ENCODE measurements at places on chromosomes 12 and 14.
A peak's percentile ranks its signal among the peaks of the same experiment; 100 is the strongest.

DNA sequence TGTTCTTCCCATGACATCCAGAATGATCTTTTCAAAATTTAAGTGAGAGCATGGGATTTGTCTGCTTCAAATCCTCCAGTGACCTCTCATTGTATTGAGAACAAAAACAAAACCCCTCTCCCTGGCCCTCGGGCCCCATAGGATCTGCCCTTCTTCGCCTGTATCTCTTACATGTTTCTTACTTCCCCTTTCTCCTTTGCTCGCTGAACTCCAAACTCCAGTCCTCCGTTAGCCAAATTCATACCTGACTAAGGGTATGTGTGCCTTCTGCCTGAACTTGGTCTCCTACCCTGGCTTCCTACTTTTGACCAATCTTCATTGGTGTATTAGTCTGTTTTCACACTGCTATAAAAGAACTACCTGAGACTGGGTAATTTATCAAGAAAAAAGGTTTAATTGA, 13.2 kb upstream of the TSPAN11 start:
- DNase-seq, result no peak

DNA sequence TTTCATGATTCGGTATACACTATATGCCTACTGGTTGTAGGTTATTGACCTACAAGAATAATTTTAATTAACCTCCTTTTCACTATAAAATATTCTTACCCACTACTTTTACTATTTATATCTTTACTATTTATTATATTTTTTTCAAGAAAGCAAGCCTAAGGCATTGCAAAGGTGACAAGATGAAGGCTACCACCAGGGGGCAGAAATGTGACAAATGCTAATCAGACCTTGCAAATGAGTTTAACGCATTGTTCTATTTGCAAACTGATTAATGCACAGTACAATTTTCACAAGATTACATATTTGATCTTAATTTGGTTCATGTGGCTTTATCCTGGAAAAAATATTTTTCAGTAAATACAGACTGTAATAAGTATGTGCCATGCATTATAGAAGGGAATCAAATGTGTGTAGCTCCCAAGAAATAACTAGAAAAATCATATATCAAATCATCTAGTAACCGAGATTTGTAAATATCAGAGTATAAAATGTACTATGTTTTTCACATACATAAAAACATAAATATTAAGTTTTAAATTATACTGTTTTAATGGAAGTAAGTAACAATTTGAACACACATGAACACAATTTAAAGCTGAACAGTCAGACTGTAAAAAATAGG, 107.0 kb downstream of the ADAMTS20 start:
- peak; percentile 52 for DNase-seq

- peak; percentile 67 for DNase-seq
Measured at GRCh38 chr14:100654814-100655740, 67.9 kb upstream of the BEGAIN start.

DNA sequence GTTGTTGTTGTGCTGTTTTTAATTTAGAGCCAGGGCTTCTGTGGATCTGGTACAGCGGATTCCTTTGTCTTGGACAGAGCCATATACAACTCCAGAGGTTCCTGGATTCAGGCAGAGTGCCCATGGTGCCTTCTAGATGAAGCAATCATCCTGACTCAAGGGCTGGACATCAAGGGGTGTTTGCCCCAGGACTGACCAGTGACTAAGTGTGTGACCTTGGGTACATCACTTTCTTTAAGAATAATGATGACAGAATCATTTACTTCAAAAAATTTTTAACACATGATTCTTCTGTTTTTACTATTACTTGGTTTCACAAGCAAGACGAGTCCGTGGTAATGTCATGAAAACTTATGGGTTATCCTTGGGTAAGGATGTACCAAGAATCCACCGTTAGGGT, 397.3 kb downstream of the ZFP36L1 start:
- DNase-seq, result no peak

DNA sequence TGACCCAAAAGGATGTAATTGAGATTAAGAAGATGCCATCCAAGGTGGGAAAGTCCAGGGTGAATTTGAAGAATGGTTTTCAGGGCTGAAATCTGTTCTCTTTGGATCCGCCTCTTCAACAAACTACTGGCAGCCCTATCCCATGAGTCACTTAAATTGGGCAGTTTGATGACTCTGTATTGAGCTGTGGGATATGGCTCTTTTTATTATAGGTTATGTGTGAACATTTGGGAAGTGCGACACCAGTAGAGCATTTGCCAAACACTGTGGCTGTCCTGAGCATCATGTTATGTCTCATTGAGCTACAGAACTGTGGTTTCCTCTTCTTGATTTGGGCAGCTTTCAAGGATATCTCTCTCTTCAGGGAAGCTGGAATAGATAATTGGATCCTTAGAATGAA, 22.3 kb downstream of the IFT43 start:
- DNase-seq, result no peak

DNA sequence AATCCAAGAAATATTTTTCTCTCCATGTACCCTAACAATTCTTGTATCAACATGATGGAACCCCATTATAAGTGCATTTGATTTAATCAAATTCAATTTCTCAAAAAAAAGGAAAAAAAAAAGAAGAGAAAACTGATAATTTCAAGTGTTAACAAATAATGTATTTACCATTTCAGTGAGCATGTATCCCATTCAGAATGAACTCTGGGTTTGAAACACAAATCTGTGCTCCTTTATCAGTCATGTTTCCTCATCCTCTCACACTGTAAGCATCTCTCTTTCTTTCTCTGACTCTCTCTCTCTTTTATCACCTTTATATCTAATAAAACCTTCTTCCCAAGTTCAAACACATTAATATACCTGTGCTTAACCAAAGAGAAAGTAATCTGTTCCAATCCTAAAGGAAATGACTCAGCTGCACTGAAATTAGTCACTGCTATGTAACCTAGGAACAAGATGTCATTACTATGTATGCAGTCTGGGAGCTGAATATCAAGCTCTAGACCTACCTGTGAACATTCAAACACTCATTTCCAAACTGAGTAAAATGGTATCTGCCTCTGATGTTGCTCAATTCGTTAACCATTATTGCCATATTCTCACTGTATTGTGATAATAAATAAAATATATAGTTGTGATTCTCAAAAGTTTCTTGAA, 135.0 kb upstream of the LRIG3 start:
- DNase-seq, result peak; percentile 96

DNA sequence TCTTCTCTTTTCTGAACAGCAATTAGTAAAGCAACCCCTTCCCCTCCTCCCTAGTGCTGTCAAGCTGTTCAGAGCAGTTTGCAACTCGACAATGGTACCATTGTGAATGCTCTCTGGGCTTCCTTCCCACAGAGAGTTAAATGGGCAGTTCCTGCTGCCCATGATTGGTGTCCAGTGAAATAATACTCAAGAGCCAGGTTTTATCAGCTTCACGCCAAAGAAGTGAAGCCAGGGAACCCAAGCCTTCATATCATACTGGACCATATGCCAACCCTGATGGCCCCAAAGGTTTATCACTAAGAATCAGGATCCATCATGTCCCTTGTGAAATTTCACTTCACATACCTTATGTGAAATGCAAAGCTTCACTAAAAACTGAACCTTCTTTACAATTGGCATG, 24.7 kb downstream of the INSM2 start:
- no peak for DNase-seq

- no peak for DNase-seq
Measured at GRCh38 chr12:130433834-130434233, 96.1 kb downstream of the PIWIL1 start.

GRCh38 chr14:21436567-21437062, 19.3 kb downstream of the CHD8 start:
- no peak for DNase-seq
